CD4-positive, alpha-beta T cell (primary cell): ENCODE measurements at places on chromosomes 2 and 18.
A peak's percentile ranks its signal among the peaks of the same experiment; 100 is the strongest.

- no peak for DNase-seq
Observed at GRCh38 chr18:59639821-59640220, 57.4 kb downstream of the CCBE1 start.

- DNase-seq: no peak
Observed at GRCh38 chr2:195458936-195459335, 198.1 kb upstream of the SLC39A10 start.

- DNase-seq: no peak
Observed at GRCh38 chr2:145284551-145284950, 764.6 kb upstream of the ZEB2 start.

GRCh38 chr2:158457826-158458616 lies 1.3 kb downstream of the PKP4 start:
- DNase-seq: peak; percentile 43

DNA sequence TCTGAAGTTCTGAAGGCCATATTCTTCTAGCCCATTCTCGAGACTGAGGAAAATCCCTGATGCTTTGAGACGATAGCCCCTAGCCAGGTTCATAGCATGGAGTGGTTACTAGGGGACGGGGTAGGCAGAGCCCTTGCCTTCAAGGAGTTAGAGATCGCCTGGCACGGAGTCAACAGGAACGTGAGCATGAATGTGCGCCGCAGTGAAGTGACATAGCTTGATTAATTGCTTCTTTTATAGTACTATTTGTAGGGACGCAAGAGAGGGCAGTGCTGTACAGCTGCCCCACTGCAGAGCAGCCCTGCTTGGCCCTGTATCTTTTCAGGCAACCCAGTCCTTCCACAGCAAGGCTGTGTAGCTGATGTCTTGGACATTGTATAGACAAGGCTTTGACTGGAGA lies 26.2 kb downstream of the HRH4 start:
- DNase-seq: no peak

GRCh38 chr18:9096007-9096371 lies 6.5 kb upstream of the NDUFV2 start:
- DNase-seq: no peak
